ENCODE measurements at places on chromosomes 16 and 17.

GRCh38 chr17:45050481-45051059 lies 862 bp downstream of the DCAKD start:
- no peak for DNase-seq

- no peak for DNase-seq
Measured at GRCh38 chr17:69950701-69951418, 124.2 kb upstream of the KCNJ16 start.

DNA sequence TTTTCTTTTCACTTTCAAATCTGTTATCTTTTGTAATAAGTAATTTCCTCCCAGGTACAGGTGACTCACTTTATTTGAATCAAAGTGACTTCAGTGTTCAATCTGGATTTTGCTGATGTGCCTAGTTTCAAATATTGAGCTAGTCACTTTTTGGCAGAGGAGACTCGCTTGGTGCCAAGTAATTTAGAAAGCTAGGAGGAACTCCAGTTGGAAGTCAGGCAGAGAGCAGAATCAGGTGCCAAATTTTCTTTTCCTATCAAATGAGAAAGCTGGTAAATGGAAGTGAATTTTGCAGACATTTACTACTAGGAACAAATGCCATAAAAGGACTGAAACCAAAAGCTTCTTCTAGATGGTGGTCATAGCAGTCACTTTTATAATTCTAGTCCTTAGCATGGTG lies 656.0 kb upstream of the KIF2B start:
- no peak for DNase-seq

GRCh38 chr16:67781565-67781921 lies 24.8 kb downstream of the RANBP10 start:
- DNase-seq, result no peak

DNA sequence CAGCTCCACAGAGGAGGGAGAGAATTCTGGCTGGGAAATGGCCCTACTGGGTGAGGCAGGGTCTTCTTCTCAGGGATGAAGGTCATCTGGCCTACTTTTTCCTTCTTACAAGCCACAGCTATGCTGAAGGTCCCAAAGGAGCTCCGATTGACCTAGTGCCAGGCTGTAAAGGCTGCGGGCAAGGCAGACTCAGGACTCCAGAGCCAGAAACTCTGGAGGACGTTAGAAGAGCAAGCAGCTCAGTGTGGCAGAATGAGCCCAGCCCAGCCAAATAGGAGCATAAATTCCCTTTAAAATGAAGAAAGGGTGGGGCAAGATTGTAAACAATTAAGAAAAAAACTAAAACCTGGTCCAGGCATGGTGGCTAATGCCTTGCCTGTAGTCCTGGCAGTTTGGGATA lies 20.1 kb upstream of the CNOT1 start:
- DNase-seq, result no peak

GRCh38 chr16:75402821-75403475 lies 30.4 kb downstream of the CFDP1 start:
- no peak for DNase-seq

DNA sequence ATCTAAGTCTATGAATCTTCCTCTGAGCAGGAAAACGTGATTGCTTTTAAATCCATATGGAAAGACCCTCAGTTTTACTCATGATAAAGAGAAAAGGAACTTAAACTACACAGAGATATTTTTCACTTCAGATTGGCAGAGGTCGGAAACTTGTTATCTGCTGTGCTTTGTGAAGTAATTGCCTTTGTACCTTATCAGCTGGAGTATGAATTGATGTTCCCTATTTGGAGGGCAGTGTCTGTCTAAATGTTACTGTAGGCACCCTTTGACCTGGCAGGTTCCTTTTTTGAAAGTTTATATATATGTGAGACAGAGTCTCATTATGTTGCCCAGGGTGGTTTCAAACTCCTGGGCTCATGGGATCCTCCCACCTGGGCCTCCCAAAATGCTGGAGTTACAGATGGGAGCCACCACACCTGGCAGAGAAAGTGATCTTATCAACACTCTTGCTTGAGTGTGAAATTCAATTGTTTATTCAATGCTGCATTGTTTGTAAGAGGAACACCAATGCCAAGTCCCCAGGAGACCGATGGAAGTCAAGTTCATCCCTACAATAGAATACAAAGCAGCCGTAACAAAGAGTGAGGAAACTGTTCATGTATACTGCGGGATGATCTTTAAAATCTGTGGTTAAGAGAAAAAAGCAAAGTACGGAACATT lies 52.3 kb downstream of the ABCC1 start:
- DNase-seq, result no peak

DNA sequence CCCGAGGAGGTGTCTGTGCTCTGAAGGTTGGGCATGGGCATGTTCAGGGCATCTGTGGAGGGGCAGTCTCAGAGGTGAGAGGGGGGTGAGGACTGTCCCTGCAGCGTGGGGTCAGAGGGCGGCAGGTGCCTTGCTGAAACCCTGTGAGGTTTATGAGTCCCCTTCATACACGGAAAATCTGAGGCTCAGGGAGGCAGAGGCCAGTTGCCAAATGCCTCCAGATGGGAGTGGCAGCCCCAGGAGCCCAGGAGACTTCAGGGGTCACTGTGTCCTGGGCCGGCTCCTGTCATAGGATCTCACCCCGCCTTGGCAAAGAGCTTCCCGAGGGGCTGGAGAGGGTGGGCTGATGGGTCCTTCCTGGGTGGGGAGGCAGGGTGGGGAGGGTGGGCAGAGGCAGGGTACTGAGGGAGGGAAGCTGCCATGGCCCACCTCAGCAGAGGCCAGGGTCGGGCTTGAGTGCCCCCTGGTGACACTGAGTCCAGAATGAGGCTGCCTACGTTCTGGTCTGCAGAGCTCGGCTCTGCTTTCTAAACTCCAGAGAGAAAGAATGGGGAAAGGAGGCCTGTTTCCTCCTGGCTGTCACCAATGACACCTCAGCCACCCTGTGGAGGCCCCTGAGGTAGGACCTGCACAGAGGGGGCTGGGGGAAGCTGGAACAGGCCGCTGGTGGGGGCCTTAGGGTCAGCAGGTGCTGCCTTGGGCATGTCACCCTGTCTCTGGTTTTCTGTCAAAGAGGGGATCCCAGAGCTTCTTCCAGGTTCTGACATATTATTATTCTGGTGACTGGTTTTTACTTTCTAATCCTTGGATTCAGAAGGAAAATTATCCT lies 1.1 kb downstream of the LGALS9 start:
- no peak for DNase-seq

GRCh38 chr17:51580869-51581268 lies 320.5 kb downstream of the UTP18 start:
- DNase-seq, result no peak

GRCh38 chr16:85577899-85578598 lies 35.1 kb upstream of the GSE1 start:
- DNase-seq, result no peak

- no peak for DNase-seq
Measured at GRCh38 chr17:56943505-56944125, 17.2 kb downstream of the COIL start.

GRCh38 chr17:56754523-56755208 lies 79.1 kb downstream of the C17orf67 start:
- no peak for DNase-seq

GRCh38 chr17:80445007-80445725 lies 30.2 kb downstream of the ENDOV start:
- DNase-seq, result no peak

DNA sequence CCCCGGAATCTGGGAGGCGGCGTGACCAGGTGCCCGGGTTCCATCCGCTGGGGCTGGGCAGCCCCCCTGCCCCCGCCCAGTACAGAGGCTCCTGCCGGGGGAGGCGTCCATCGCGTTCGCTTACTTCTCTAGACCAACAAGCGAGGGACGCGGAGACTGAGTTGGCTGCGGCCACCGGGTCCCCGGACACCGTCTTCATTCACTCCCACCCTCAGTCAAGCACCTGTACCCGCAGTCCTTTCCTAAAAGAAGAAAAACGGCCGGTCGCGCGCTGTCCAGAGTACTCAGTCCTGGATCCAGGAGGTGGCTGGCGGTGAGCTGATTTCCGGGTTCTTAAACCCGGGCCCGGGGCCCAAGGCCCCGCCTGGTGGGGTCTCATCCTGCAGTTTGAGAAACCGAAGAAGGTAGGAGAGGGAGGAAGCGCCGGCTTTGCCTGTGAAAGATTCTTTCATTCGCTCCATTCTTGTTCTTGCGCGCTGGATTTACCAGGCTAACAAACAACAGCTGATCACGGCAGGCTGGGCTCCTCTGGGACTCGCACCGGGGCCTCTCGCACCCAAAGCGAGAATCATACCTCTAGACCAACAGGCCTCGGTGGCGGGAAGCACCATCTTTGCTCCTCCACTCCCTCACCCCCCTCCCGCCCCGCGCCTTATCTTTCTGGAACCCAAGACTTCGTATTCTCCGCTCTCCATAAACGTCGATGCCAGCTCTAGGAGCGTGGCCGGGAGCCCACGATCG lies 17.4 kb upstream of the OR1F1 start:
- DNase-seq, result no peak

DNA sequence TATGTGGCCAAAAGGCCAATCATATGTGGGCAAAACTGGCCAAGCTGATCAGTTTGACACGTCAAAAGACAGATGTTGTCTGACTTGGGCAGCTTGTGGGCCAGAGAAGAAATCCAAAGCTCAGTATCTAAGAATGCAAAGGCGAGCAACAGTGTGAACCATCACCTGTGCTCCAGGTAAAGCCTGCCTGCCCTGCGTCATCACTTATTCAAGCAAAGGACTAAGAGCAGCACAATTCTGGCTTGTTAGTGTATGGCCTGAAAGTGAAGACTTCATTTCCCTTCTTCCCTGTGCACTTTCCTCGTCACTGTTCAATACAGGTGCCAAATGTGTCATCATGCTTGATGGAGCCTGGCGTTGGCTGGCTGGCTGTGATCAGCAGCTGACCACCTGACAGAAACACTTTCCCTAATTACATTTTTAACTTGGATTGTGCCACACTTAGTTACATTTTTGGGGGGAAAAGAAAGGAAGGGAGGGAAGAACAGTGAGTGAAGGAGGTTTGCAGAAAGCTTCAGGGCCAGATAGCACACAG lies 4.7 kb downstream of the FAM20A start:
- no peak for DNase-seq

GRCh38 chr16:81392011-81392410 lies 52.6 kb upstream of the CMIP start:
- no peak for DNase-seq

- DNase-seq, result peak; percentile 24
Measured at GRCh38 chr16:8962393-8963009, 1.2 kb downstream of the USP7 start.

DNA sequence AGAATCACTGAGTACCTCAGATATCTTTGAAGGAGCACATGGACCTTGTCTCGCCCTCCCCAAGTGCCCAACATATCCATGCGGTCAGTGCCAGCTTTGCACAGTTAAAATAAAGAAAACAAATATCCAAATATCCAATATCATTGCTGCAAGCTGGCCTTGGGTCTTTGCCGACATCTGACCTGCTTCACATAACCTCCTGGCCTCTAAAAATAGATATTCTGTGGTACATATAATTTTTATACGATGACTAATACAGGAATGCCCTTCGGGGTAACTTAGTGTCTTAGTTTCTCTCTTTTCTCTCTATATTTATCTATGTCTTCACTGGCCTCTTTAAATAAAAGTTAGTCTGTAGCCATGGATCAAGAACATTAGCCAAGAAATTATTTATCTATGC lies 67.8 kb downstream of the MAF start:
- no peak for DNase-seq

DNA sequence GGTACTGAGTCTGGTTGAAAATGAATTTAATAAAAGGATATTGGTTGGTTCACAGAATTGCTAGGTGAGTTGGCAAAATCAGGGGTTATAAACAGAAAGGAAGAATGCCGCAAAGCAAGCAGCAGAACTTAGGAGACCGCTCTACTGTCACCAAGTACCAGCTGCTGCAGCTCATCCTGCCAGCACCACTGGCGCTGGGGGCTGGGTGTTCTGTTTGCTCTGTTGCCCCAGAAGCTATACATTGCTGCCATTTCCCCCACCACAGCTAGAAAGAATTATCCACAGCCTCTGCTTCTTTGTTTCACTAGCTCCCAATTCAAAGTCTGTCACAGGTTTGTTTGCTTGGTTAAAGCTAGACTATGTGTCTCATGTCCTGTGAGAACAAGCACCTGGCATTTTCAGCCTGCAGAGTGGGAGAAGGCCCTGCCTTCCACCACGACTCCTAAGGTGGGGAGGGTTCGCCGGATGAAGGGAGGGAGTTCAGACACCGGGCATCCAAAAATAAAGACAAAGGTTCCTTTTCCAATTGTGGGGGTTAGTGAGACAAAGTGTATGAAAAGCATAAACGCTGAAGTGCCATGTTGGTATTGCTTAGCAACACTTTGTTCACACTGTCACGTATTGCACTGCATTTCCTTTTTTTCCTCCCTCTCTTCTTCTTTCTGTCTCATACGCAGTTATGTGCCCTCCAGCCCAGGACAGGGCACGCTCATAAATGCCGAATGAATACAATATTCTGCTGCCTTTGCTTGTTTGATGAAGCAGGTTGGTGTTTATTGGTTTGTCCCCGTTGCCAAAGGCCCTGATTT lies 9.6 kb upstream of the CPD start:
- DNase-seq, result no peak

DNA sequence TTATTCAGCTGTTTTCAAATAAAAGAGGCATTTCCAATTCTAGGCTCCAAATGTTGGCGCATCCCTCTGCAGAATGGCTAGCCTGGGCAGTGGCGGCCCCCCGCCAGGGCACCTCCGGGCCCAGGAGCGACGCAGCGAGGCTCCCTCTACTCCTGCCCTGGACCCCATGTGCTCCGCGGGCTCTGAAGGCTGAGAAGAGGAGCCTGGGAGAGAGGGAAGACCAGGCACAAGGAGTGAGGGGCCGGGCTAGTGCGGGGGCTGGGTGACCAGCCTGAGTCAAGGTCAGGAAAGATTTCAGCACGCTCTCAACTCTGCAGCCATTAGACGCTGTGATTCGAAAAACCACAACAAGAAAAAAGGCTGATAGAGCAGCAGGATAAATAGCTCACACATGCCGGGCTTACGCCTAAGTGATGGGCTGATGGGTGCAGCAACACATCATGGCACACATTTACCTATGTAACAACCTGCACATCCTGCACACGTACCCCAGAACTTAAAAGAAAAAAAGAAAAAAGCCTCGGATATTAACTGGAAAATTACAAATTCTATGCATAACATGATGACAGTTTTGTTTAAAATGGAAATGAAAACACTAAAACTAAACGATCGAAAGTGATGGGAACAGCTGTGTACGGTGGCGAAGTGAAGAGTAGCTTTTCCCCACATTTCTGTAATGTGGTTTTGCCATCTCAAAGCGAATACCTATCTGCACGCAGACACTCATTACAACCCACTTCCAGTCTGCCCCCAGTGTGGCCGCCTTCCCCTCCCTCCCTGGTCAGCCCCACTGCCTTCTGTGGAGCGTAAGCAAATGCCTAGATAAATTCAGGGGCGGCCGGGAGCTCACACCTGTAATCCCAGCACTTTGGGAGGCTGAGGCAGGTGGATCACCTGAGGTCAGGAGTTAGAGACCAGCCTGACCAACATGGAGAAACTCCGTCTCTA lies 44.4 kb downstream of the MAP1LC3B start:
- no peak for DNase-seq

DNA sequence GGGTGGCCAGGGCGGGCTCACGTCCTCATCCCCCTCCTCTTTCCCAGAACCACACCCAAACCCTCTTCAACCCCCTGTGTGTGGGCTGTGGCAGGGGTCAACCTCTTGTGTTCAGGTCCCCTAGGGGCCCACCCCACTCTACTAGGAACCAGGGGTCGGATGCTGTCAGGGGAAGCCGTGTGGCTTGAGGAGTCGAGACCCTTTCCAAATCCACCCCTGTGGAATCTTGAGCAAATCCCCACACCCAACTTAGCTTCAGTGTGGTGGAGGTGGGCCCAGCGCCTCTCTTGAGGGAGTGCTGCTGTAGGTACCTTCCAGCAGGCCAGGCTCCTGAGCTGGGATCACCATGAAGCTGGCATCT lies 121.5 kb downstream of the MRM1 start:
- no peak for DNase-seq

- no peak for DNase-seq
Measured at GRCh38 chr17:55784666-55785065, 33.8 kb downstream of the PCTP start.
